ENCODE measurements at places on chromosomes 12 and 14.

- DNase-seq: no peak
Measured at GRCh38 chr14:105455766-105456660, 18.6 kb upstream of the CRIP2 start.

DNA sequence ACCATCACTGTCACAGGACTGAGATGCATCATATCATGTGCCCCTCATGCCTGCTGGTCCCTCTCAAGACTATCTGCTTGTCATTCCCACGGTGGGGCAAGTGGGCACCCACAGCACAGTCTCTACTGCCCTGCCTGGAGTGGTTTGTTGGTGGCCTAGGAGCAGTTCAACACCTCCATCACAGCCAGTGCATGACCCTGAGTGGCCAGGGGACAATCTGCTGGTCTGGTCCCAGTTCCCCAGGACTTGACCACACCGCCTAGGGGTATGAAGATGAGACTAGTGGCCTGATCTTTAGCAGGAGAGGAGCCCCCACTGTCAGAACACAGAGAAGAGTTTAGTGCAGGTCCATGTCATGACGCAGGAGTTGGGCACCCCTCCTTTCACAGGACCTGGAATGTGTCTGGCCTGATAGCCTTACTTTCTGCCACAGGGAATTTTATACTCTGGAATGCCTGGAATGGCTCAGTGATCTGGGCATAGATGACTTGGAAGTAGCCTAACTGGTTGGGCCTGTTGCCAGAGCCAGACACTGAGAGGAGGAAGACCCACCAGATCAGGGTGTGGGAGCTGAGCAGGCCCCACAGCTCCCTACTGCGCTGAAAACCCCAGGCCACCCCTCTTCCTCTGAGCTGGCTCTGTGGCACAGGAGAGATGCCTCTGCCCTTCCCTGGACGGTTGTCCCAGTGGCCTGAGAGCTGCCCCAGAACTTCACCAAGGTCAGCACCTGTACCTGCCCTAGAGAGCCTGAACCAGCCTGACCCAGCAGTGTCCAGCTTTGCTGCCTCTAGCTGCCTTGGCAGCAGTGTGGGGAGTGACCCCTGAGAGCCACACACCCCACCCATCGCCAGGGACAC, 83.3 kb downstream of the PUS7L start:
- DNase-seq: no peak

- no peak for DNase-seq
Measured at GRCh38 chr12:26701604-26702215, 131.3 kb downstream of the ITPR2 start.

DNA sequence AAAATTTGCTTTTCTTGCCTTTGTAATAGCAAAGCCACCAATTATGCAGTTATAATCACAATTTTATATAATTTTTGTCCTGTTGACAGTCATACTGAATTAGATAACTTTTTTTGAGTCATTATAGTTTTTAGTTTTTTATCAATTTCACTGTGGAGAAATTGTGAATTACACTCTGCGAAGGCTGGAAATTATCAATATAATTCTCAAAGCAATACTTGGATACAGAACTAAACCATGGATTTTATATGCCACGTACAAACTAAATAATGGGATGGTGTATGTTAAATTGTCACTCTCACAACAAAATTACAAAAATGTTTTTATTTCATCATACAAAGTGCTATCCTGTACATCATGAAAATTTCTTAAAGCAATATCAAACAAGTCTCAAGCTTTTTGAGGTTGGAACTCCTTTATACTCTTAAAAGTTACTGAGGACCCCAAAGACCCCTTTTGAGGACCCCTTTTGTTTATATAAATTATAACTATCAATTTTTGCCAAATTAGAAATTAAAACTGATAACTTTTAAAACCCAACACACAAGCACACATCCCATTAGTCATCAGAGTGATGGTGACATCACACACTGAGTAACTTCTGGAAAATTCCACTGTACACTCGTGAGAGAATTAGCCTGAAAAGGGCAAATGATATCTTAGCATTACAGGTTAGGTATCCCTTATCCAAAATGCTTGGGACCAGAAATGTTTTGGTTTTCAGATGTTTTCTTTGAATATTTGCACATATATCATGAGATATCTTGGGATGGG, 19.8 kb upstream of the AQP2 start:
- DNase-seq: no peak

GRCh38 chr14:68975667-68976066, 3.4 kb downstream of the ACTN1 start:
- no peak for DNase-seq

GRCh38 chr14:23727566-23728335, 91.6 kb downstream of the DHRS2 start:
- DNase-seq: no peak

- no peak for DNase-seq
Measured at GRCh38 chr14:75125617-75126016, 1.2 kb downstream of the NEK9 start.
